ENCODE measurements at places on chromosomes 12 and 14. TPM values are rescaled to one million over a fixed set of nuclear protein-coding genes. Genes with fewer than 3 reads are reported as not detected.
A peak's percentile ranks its signal among the peaks of the same experiment; 100 is the strongest.

GRCh38 chr14:34449819-34450541 is 12.1 kb downstream of the SPTSSA start:
- ATAC-seq = no peak

APOF gene
- not detected for total RNA-seq

- no peak for ATAC-seq
Measured at GRCh38 chr12:133222211-133222610, 13.5 kb downstream of the ANHX start.

GRCh38 chr12:19846574-19846973 is 407.3 kb downstream of the AEBP2 start:
- ATAC-seq = peak; percentile 74

FIGNL2 gene
- 0.53 TPM for total RNA-seq

Data from activated T-helper 17 cell treated with anti-CD3 and anti-CD28 coated beads, Interleukin-2, amount 50 U/mL, for 72 hours (primary cell).